Activated CD4-positive, alpha-beta T cell treated with anti-CD3 and anti-CD28 coated beads, Interleukin-2, amount 10 ng/mL, durations not matched to agents 24 days and 14 days (primary cell): ENCODE measurements at places on chromosomes 5 and 9. TPM values are rescaled to one million over a fixed set of nuclear protein-coding genes. Genes with fewer than 3 reads are reported as not detected.
A peak's percentile ranks its signal among the peaks of the same experiment; 100 is the strongest.

The ELAVL2 gene
- not detected in 2 replicates for total RNA-seq

The MAMDC4 gene
- total RNA-seq = 24.7 and 30.1 TPM in 2 replicates

The F2RL2 gene
- total RNA-seq = not detected in 2 replicates

The TPRN gene
- 15.1 and 16.3 TPM in 2 replicates for total RNA-seq

- H3K27me3 ChIP-seq = no peaks in the 10 kb centered on the region
- no peaks in the 10 kb centered on the region for H3K36me3 ChIP-seq
- H3K27ac ChIP-seq = no peak overlapping the region
- DNase-seq = no peak
- no peaks in the 10 kb centered on the region for H3K4me1 ChIP-seq
These were observed 16.1 kb downstream of the CKMT2 start for GRCh38 chr5:81249240-81249639.

- no peak for DNase-seq
- H3K27ac ChIP-seq = no peak overlapping the region
- peaks cover 19% of the 10 kb centered on the region for H3K27me3 ChIP-seq
- peaks cover 9% of the 10 kb centered on the region for H3K4me1 ChIP-seq
- H3K36me3 ChIP-seq = no peaks in the 10 kb centered on the region
These were observed 13.9 kb upstream of the FEM1C start for GRCh38 chr5:115558388-115558956.

DNA sequence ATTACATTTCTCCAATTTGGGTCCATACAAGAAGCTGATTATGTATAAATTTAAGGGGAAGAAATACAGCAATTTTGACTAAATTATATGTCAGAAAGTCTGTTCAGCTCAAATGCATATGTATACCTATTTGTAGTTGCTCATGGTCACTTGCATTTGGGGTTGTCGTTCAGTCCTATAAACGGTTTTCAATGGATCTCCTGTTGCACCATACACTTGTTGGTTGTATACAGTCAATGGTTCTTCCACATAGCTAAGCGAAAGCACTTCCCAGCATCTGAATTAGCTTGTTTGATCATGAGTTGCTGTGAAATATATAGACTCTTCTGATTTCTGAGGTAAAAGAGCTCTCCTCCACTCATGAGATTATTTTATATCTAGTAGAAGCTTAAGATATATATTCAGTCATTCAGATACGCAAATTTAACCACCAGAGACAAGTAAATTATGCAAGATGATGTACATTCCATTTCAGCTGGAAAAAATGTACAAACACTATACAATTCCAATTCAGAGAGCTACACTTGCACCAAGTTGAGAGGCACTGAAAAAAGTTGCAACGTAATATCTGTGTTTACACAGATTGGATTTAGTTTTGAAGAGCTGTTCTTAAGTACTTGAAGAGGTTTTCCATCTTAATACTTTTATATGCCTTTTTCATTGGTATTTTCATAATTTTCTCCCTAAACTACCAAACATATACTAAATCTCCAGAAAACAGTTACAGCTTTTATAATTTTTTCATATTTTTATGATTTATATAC, 64.4 kb upstream of the POU5F2 start:
- no peak overlapping the region for H3K27ac ChIP-seq
- H3K27me3 ChIP-seq = no peaks in the 10 kb centered on the region
- peaks cover 3% of the 10 kb centered on the region for H3K4me1 ChIP-seq

- H3K36me3 ChIP-seq = no peaks in the 10 kb centered on the region
- H3K27ac ChIP-seq = no peak overlapping the region
- no peak overlapping the region for H3K4me3 ChIP-seq
- peaks cover 8% of the 10 kb centered on the region for H3K27me3 ChIP-seq
- peaks cover 2% of the 10 kb centered on the region for H3K4me1 ChIP-seq
These were observed 148.8 kb downstream of the MEF2C start for GRCh38 chr5:88734191-88734640.

- H3K4me1 ChIP-seq = no peaks in the 10 kb centered on the region
- no peak overlapping the region for H3K27ac ChIP-seq
- DNase-seq = no peak
- H3K36me3 ChIP-seq = peaks cover 6% of the 10 kb centered on the region
These were observed 43.0 kb upstream of the KIAA1958 start for GRCh38 chr9:112443636-112444035.

- no peaks in the 10 kb centered on the region for H3K36me3 ChIP-seq
- H3K4me1 ChIP-seq = peaks cover 2% of the 10 kb centered on the region
- H3K4me3 ChIP-seq = no peak overlapping the region
These were observed 112.9 kb upstream of the FER start for GRCh38 chr5:108634617-108635288.

GRCh38 chr9:6078382-6079105, 63.1 kb upstream of the RANBP6 start:
- no peaks in the 10 kb centered on the region for H3K36me3 ChIP-seq
- H3K27me3 ChIP-seq = peaks cover 2% of the 10 kb centered on the region
- H3K27ac ChIP-seq = no peak overlapping the region
- H3K4me3 ChIP-seq = no peak overlapping the region
- DNase-seq = no peak
- H3K4me1 ChIP-seq = peaks cover 14% of the 10 kb centered on the region

DNA sequence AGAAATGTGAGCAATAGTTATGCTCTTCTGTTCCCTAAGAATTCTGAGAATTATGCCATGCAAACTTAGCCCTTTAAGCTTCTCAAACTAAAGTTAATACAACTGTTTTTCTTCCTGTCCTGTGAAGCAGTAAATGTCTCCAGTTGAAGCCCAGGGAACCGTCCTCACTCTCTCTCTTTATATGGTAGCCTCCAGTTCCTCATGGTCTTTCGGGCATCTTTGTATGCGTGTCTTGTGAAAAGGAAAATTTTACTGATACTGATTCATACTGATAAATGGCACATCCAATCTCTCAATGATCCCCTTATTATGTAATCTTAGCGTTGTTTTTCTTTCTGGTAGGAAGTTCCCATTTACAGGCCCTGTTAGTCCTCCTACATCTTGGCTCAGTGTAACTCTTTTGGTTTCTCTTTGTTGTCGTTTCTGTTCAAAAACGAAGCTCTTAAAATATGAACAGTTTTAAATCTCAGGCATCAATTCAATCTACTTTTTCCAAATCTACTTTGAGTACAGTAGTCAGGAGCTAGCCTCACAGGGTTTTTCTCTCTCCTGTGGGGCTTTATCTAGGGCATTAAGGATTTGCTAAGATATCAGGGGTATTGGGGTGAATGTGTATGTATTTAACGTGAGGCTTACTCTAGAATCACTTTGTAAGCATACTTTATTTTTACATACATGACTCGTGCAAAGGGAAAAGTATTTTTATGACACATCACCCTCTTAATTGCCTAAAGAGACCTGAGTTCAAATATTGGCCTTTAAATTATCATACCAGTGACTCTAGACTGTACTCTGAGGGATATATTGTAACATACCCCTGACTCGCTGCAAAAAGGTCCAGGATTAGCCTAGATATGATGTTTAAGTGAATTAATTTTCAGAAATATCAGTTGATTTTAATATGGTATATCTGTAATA, 258.0 kb downstream of the NR3C1 start:
- H3K36me3 ChIP-seq = peaks cover 22% of the 10 kb centered on the region
- no peaks in the 10 kb centered on the region for H3K27me3 ChIP-seq
- H3K4me1 ChIP-seq = peaks cover 8% of the 10 kb centered on the region
- DNase-seq = no peak
- peak overlapping the region; percentile 2 for H3K27ac ChIP-seq

DNA sequence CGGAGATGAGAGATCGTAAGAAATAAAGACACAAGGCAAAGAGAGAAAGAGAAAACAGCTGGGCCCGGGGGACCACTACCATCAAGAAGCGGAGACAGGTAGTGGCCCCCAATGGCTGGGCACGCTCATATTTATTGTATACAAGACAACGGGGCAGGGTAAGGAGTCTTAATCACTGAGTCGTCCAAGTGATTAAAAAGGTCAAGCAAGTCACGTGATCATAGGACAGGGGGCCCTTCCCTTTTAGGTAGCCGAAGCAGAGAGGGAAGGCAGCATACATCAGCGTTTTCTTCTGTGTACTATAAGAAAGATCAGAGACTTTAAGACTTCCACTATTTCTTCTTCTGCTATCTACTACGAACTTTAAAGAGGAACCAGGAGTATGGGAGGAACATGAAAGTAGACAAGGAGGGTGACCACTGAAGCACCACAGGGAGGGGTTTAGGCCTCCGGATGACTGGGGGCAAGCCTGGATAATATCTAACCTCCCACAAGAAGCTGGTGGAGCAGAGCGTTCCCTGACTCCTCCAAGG, 24.6 kb upstream of the QSOX2 start:
- peaks cover 4% of the 10 kb centered on the region for H3K4me1 ChIP-seq
- H3K36me3 ChIP-seq = no peaks in the 10 kb centered on the region
- peaks cover 12% of the 10 kb centered on the region for H3K27me3 ChIP-seq
- no peak overlapping the region for H3K4me3 ChIP-seq
- no peak overlapping the region for H3K27ac ChIP-seq
- no peak for DNase-seq

DNA sequence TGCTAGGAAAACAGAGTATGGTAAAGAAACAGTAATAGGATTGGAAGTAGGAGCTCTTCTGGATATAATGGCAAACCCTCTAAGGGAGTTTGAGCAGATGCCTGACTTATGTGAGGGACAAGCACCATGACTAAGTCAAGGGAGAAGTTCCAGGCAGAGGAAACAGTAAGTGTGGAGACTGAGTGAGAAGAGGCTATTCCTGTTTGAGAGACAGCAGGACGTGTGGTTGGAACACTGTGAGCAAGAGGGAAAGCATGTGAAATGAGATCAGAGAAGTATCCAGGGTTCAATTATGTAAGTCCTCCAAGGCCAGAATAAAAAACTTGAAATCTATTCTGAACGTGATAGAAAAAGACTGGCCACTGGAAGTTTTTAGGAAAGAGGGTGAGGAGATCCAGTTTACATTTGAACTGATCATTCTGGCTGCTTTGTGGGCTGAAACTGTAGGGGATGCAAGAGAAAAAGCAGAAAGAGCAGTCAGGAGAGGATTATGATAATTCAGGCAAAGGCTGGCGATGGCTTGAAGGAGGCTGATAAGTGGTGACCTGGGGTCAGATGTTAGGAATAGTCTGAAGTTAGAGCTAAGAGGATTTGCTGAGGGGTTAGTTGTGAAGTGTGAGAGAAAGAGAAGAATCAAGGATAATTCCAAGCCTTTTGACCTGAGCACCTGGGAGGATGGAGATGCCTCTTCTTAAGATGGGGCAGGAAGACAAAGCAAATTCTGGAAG, 19.2 kb downstream of the DMAC1 start:
- peaks cover 6% of the 10 kb centered on the region for H3K4me1 ChIP-seq
- no peaks in the 10 kb centered on the region for H3K36me3 ChIP-seq
- H3K4me3 ChIP-seq = no peak overlapping the region
- no peak overlapping the region for H3K27ac ChIP-seq

- H3K27me3 ChIP-seq = no peaks in the 10 kb centered on the region
- DNase-seq = peak; percentile 83
- H3K36me3 ChIP-seq = peaks cover 22% of the 10 kb centered on the region
- H3K27ac ChIP-seq = peak overlapping the region; percentile 93
These were observed 498 bp downstream of the HAUS6 start for GRCh38 chr9:19102181-19102630.

- DNase-seq = no peak
- no peak overlapping the region for H3K27ac ChIP-seq
- no peaks in the 10 kb centered on the region for H3K36me3 ChIP-seq
- H3K4me3 ChIP-seq = no peak overlapping the region
These were observed 52.8 kb upstream of the CARTPT start for GRCh38 chr5:71666321-71666720.

DNA sequence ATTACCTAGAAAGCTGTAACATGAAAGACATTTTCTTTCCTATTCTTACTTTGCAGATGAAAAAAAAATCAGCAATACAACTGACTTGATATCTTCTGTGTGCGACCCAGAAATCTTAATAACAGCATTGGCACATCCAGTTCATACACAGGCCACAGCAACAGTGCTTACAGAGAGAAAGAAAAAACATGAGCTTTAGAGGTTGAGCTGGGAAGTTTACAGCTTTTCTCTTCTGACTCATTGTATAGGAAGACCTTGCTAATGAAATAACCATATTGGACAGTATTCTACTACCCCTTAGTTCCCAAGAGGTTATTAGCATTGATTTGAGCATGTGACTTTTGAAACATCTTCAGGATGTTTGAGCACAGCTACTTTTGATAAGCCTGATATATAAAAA, 1033.4 kb upstream of the DMAC1 start:
- H3K27ac ChIP-seq = no peak overlapping the region
- no peak overlapping the region for H3K4me3 ChIP-seq
- no peak for DNase-seq

GRCh38 chr9:77770340-77770739, 122.2 kb upstream of the GNA14 start:
- H3K27ac ChIP-seq = no peak overlapping the region
- H3K4me1 ChIP-seq = no peaks in the 10 kb centered on the region
- H3K4me3 ChIP-seq = no peak overlapping the region

GRCh38 chr9:33158843-33159776, 8.0 kb downstream of the B4GALT1 start:
- peak overlapping the region; percentile 77 for H3K4me3 ChIP-seq
- H3K4me1 ChIP-seq = peaks cover 84% of the 10 kb centered on the region
- H3K27me3 ChIP-seq = no peaks in the 10 kb centered on the region
- peaks cover 13% of the 10 kb centered on the region for H3K36me3 ChIP-seq
- peak; percentile 81 for DNase-seq

GRCh38 chr5:1172007-1172581, 29.3 kb upstream of the SLC6A19 start:
- H3K36me3 ChIP-seq = no peaks in the 10 kb centered on the region
- peaks cover 8% of the 10 kb centered on the region for H3K4me1 ChIP-seq
- H3K27me3 ChIP-seq = peaks cover 2% of the 10 kb centered on the region
- H3K27ac ChIP-seq = peak overlapping the region; percentile 20
- no peak for DNase-seq

DNA sequence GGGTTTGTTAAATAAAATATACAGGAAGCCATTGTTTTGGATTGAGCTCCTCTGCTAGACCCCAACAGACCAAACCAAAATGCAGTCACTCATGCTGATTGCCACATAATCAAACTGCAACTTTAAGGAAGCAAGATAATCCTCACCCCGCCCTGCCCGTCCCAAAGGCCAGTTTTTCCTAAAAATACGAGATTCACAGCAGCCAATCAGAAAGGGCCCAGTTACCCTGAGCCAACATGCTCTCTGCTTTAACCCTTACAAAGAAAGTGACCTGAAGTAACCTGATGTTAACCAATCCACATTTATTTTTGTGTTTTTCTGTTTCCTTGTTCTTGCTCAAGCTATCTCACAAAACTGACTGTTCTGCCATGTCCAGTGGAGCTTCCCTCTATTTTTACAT, 21.5 kb upstream of the RNF20 start:
- H3K36me3 ChIP-seq = no peaks in the 10 kb centered on the region
- peaks cover 4% of the 10 kb centered on the region for H3K4me1 ChIP-seq
- peak; percentile 19 for DNase-seq
- no peak overlapping the region for H3K27ac ChIP-seq
- H3K27me3 ChIP-seq = peaks cover 8% of the 10 kb centered on the region

DNA sequence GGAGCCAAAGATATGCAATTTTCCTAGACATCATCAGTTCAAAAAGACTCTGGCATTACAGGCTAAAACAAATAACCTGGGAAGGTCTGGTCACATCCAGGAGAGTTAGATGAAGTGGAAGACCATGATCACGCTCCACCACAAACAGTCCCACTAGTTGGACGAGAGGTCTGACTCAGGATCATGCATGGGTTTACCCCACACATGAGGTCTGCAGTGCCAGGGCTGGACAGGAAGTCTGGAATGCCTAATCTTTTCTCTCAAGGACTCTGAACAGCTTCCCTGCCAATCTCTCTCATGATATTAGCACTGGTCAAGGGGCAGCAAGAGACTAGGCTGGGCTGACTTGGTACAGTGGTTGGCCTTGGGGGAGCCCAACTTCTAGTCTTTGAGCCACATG, 7.1 kb downstream of the PRUNE2 start:
- no peaks in the 10 kb centered on the region for H3K4me1 ChIP-seq
- H3K27ac ChIP-seq = no peak overlapping the region
- no peaks in the 10 kb centered on the region for H3K36me3 ChIP-seq
- peaks cover 8% of the 10 kb centered on the region for H3K27me3 ChIP-seq
- no peak overlapping the region for H3K4me3 ChIP-seq
